H4 (cell line): ENCODE measurements at places on chromosomes 6 and 20. TPM values are rescaled to one million over a fixed set of nuclear protein-coding genes. Genes with fewer than 3 reads are reported as not detected.

DNA sequence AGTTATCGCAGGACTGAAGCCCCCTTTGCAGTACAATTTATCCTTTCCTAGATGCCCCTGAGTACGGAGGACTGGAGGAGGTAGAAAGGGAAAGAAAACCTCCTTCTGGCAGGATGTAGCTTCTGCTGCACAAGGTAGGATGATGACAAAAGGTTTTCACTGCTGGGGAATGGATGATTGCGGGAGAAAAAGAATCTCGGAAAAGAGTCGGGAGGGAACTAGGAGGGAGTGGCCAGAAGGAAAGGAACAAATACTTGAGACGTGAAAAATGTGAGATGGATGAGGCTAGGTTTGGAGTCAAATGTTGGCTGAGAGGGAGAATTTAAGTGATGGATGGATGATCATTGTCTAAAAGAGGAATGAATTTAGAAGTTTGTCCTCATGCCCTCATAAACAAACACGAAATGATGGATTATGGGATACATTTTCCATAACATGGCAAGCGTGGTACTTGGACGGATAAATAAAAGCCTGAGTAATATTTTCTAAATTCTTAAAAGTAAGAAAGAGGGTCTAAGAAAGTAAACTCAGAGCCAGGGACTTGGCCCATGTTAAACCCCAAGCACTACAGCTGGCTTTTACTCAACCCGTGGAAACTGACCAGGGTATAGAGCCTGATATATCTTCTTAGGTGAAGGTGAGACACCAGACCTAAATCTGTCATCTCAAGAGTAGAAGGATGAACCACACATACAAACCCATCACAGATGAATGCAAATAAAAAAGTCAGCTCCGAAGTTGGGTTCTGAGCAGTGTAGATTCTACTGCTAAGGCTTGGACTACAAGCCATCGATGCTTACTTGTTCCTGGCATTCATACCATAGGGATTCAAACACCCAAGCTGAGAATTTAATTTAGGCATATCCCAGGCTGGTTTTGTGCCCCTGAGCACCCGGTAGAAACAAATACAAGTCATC lies 72.4 kb downstream of the HFE start:
- peak; percentile 11 for DNase-seq

- DNase-seq: no peak
These were observed 3.9 kb downstream of the ZMYND8 start for GRCh38 chr20:47352332-47353238.

- no peak for DNase-seq
These were observed 315.4 kb upstream of the CNR1 start for GRCh38 chr6:88481519-88481918.

GRCh38 chr6:95572098-95572497 lies 5.2 kb upstream of the MANEA start:
- no peak for DNase-seq

- no peak for DNase-seq
These were observed 157.6 kb downstream of the ARHGAP18 start for GRCh38 chr6:129552413-129552812.

GRCh38 chr6:149445573-149445972 lies 39.2 kb downstream of the ZC3H12D start:
- DNase-seq: no peak

- peak; percentile 96 for DNase-seq
These were observed 79.8 kb downstream of the KIF13A start for GRCh38 chr6:17907406-17908229.

GRCh38 chr6:96116674-96117073 lies 100.9 kb downstream of the FUT9 start:
- no peak for DNase-seq

DNA sequence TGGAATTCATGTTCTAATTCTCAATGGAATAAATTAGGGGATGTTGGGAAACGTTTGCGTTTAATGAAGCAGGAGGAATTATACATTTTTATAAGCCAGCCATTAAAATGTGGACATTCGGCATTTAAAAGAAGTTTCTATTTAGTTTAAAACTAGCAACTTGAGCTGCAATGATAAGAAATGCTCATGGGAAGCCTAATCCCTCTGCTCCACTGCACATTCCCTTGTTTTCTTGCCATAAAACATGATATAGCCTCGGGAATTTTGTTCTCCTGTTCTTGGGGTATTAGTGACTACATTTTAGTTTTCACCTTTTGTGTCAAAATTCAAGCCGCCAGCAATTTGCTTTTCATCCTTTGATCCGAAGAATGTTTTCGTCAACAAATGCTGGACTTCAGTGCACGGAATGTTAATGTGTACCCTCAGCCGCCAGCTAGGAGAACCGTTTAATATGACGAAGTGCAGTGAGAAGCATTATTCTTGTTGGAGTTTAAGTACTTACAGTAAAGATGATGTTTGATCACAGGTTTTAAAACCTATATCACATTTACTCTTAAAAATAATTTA lies 137.9 kb downstream of the HIVEP1 start:
- DNase-seq: no peak

DNA sequence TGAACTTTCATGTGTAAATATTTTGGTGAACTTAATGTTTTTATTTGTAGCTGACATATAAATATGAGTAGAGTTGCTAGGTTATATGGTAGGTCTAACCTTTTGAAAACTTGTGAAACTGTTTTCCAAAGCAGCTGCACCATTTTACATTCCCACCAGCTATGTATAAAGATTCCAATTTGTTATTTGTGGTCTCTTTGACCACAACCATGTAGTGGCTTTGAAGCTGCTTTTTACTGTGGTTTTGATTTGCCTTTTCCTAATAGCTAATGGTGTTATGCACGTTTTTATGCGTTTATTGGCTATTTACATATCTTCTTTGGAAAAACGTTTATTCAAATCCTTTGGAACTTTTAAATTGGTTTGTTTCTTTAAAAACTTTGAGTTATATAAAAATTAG lies 10.3 kb downstream of the CST3 start:
- DNase-seq: no peak

DNA sequence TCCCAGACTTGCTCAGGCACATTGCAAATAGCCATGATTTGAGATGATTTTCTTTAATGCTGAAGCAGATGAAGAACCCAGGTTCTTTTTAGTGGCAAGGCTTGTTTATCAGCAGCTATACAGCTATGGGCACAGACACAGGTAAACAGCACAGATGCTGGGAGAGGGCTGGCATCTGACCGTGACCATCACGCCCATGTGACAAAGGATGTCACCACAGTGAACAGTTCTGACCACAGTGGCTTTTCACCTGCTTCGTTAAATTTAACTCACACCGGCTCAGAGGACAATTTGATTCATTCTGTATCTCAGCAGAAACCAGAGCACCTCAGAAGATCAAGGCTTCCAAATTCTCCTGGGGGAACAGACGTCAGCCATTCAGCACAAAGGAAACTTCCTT lies 142.6 kb downstream of the CDH26 start:
- no peak for DNase-seq

DNA sequence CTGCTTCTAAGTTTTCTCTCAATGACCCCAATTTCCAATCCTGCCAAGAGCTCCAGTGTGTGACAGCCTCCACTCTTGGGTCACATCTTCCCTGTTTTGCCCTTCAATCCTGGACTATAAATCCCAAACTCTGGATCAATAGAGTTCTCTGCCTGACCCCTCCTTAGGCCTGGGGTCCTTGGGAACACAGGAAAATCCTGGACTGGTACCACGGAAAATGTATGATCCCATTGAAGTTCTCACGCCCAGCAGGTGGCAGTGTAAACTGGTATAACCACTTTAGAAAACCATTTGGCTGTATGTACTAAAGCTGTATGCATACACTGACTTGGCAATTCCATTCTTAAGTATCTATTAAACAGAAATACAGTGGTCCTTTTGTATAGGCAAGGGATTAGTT lies 98.0 kb downstream of the SNAP25 start:
- DNase-seq: no peak

DNA sequence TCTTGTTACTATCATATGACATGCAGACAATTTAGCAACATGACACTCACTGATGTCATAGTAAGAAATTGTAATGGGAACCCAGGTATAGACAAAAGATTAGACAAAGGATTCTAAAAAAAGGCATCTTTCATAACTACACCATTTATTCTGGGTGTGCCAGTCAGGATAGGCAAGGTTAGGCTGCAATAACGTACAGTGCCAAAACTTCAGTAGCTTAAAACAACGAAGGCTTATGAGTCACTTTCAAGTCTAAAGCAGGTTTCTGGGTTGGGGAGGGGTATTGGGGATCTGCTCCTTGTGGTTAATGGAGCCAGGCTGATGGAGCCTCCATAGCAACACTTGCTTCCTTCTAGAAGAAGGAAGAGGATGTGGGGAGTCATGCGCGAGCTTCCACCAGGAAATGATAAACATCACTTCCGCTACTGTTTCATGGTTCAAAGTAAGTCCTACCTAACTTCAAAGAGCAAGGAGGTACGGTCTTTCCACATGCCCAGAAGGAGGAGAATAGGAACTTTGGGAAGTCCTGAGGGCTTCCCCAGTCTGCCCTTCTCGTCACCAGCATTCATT lies 2.0 kb upstream of the GTSF1L start:
- DNase-seq: no peak

GRCh38 chr6:119129148-119129967 lies 50.9 kb upstream of the FAM184A start:
- peak; percentile 13 for DNase-seq

Gene SEC23B
- 45.8 and 50.2 TPM in 2 replicates for total RNA-seq

DNA sequence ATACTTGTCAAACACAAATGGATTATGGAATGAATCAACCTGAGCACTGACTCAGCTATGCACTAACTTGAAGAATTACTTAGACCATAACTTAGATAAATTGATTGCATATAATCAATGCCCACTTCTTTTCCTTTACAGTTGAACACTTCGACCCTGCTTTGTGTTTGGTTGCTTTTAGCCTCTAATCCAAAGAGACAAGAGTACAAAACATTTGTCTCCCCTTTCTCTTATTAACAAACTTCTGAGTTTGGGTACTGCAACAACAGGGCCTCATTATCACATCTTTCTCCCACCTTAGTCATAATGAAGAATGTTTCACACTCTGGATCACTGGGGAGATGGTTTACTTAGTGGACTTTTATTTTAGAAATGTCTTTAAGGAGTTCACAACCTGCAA lies 2.6 kb upstream of the TAAR6 start:
- no peak for DNase-seq

DNA sequence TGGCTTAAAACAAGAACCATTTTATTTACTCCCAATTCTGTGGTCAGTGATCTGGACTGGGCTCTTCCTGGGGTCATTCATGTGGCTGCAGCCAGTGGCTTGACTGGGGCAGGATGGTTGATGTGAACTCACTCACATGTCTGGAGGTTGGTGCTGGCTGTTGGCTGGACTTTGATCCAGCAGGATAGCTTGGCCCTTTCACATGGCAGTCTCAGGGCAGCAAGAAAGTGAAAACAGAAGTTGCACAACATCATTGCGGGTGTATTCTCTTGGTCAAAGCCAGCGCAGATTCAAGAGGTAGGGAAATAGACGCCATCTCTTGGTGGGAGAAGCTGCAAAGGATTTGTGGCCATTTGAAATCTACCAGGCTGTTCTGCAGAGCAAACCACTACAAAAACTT lies 77.2 kb downstream of the MDGA1 start:
- DNase-seq: no peak

- no peak for DNase-seq
These were observed 142.8 kb downstream of the GJA1 start for GRCh38 chr6:121578216-121578615.

Gene PEX3
- 6.9 and 14.9 TPM in 2 replicates for total RNA-seq

DNA sequence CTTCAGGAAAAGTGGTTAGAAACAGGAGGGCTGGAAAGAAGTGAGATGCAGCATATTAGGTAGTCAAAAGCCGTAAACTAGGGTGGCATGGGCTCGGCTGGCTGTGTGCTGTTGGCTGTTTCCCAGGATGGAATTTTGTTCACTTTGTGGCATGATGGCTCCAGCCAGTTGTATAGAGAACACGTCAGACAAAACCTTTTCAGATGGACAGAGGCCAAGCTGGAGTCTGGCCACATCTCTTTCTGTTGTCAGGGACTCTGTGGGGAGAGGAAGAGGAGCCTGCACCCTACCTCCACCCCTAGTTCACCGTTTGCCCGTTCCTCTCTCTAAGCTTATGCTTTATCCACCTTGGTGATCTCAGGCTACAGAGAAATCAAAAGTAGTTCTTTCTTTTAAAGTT lies 22.0 kb downstream of the C6orf89 start:
- no peak for DNase-seq

GRCh38 chr6:30998785-30999184 lies 11.5 kb upstream of the MUC22 start:
- no peak for DNase-seq

DNA sequence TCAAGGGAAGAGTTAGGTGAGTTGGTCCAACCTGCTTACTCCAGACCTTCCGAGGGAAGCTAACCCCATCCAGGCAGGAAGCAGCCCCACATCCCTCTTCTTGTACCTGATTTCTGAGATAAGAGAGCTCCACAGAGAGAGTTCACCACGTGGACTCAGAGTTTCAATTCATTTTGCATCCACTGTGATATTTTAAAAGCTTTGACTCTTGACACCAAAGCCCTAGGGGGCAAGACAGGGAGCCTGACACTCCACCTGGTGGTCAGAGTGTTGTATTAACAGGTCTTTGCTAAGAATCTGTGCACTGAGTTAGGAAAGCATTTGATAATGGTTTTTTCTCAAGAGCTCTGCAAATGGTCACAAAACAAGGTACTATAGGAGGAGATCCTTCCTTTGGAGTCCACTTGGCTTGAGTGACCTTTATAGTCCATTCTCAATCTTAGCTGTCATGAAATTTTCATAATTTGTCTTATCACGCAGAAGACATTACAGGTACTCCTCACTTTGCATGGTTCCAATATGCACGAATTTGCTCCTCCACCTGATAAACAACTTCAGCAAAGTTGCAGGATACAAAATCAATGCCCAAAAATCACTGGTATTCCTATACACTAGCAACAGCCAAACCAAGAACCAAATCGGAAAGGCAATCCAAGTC lies 56.2 kb upstream of the RIPOR2 start:
- peak; percentile 40 for DNase-seq

DNA sequence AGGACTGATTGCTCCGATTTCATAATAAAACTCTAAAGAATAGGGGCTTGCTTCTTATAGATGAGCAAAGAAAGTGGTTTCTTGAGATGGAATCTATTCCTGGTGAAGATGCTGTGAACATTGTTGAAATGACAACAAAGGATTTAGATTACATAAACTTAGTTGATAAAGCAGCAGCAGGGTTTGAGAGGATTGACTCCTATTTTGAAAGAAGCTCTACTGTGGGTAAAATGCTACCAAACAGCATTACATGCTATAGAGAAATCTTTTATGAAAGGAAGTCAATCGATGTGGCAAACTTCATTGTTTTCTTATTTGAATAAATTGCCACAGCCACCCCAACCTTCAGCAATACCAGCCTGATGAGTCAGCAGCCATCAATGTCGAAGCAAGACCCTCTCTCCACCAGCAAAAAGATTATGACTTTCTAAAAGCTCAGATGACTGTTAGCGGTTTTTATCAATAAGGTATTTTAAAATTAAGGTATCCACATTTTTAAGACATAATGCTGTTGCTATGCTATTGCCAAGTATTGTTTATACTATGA lies 12.7 kb upstream of the MTRF1L start:
- DNase-seq: no peak

GRCh38 chr6:28137505-28137981 lies 4.1 kb upstream of the ZKSCAN8 start:
- DNase-seq: no peak
